Activated naive CD4-positive, alpha-beta T cell treated with anti-CD3 and anti-CD28 coated beads for 36 hours (primary cell): ENCODE measurements at places on chromosomes 3 and 15. TPM values are rescaled to one million over a fixed set of nuclear protein-coding genes. Genes with fewer than 3 reads are reported as not detected.

- DNase-seq: no peak
Observed at GRCh38 chr3:134075568-134075825, 45.8 kb upstream of the SLCO2A1 start.

DNA sequence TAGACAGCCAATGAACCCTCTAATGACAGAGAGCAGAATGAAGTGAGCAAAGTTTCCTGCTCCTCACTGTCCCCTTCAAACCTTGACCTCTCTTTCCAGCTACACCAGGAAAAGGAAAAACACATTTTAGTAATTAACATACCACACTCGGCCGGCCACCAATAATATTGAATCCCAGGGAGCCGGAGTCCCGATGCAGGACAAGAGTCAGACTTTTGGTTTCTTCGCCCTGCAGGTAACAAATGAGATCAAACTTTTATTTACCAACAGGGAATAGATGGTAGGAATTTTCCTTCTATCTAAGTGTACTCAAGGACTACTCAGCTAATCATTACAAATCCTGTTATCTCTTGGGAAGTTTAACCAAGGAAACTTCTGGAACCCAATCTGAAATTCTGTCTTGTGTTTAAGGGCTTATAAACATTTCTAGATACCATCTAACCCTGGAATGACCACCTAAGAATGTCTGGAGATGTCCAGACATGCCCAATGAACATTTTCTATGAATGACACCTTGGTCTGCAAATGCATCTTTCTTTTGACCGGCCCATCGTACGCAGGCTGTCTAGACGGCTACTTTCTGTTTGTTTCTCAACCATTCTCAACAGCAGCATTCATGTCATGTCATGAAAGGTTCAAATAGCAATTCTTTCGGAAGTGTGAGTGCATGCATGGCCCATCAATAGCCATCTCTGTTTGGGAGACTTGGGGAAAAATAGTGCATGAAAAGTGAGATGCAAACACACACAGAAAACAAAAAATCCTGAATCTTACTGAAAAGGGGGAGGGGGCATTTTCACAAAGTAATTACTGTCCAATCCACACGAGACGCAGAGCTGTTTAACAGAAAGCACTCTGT lies 16.1 kb downstream of the PDZRN3 start:
- DNase-seq: no peak

- DNase-seq: no peak
Observed at GRCh38 chr3:30253832-30254231, 352.6 kb upstream of the TGFBR2 start.

- no peak for DNase-seq
Observed at GRCh38 chr3:49799105-49799504, 568 bp downstream of the CDHR4 start.

- peak; percentile 76 for DNase-seq
Observed at GRCh38 chr15:92906563-92907081, 6.5 kb downstream of the CHD2 start.

- no peak for DNase-seq
Observed at GRCh38 chr15:52923626-52924025, 133.5 kb upstream of the ONECUT1 start.

GRCh38 chr3:185089751-185090150 lies 63.1 kb downstream of the C3orf70 start:
- no peak for DNase-seq

DNA sequence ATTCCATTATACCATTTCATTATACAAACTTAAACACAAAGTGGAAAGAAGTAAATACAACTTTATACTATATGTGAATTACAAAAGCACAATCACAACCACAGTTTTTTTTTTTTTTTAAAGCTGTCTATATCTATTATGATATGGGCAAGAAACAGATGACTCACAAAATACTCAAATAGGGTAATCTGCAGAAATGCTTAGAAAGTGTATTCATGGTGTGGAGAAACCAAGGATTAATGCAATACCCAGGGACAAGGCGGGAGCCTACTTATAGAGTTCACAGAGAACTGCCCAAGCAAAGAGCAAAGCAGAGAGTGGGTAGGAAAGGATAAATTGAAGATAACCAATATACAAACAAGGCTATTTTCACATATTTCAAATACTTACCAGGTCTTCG lies 332.0 kb downstream of the FHIT start:
- DNase-seq: no peak

DNA sequence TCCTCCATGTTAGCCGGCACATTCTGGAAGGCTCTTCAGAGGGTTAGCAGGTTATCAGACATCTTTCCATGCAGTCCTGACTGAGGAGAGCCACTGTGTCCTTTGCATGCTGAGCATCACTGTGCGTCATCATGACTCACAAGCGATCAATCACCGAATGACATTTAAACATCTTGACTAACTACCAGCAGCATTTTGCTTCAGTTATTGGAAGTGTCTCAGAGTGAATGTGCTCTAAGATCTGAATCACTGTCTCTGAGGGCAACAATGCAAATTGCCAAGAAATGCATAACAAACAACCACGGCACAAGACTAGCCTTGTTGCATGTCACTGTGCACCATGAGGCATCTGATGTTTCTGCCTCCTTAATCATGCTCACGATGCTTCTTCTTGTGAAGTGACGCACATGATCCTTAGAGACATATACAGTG lies 18.3 kb upstream of the ATP8B4 start:
- DNase-seq: peak; percentile 76

Gene FBXO40
- total RNA-seq: not detected

Gene POLR2H
- 76.5 TPM for total RNA-seq

Gene MESP1
- total RNA-seq: 6.6 TPM

Gene CKMT1A
- 0.41 TPM for total RNA-seq

Gene LINGO1
- total RNA-seq: not detected

Gene CDCP1
- total RNA-seq: 0.41 TPM

Gene HEMK1
- 30.4 TPM for total RNA-seq

Gene EEFSEC
- total RNA-seq: 11.6 TPM
